Stimulated activated CD8-positive, alpha-beta memory T cell treated with anti-CD3 and anti-CD28 coated beads, Interleukin-7, amount 100 ng/mL, for 48 hours (primary cell): ENCODE measurements at places on chromosomes 11 and 22.

DNA sequence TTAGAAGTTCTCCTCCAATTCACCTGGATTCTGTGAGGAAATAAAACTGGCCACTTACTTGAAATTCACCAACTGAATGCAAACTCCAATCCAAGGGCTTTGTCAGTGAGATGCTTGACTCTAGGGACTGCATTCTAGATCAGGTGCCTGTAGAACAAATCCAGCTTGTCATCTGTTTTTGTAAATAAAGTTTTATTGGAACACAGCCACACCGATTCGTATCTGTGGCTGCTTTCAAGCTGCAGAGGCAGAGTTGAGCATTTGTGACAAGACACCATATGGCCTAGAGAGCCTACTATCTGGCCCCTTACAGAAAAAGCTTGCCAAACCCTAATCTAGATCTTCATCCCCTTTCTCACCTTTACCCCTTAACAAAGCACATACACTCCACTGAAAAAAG is 82.3 kb downstream of the BTBD10 start:
- DNase-seq, result no peak

DNA sequence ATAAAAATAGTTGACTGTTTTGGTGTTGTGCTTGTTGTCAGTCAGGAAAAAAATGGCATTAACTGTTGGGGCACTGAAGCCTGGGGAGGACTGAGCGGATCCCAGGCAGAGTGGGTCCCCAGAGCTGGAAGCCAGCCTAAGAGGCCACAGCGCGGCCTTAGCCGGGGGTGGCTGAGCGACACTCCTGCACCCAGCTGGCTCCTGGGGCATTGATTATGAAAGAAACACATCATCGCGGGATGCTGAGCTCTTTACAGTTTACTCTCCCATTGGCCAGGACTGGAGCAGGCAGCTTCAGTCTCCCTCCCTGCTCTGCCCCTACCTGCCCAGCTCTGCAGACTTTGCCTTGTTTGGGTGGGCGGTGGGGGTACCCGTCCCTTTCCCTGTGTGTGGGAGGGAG is 121.5 kb downstream of the ST3GAL4 start:
- no peak for DNase-seq

DNA sequence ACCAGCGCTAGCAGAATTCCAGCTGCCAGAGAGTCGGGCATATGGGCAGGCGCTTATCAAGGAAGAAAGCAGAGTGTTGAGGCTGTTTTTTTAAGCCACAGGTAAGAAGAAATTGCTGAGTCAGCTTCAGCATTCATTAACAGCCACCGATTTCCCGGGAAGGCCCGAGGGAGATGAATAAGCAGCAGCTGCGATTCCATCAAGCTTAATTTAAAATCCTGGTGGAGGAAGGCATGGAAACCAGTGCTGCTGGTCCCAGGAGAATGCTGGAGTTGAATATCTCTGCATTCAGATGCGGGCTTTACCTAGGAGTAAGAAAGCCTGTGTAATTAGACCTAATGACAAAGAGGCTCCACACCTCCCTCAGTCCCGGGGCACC is 168.8 kb downstream of the BRD1 start:
- no peak for DNase-seq

DNA sequence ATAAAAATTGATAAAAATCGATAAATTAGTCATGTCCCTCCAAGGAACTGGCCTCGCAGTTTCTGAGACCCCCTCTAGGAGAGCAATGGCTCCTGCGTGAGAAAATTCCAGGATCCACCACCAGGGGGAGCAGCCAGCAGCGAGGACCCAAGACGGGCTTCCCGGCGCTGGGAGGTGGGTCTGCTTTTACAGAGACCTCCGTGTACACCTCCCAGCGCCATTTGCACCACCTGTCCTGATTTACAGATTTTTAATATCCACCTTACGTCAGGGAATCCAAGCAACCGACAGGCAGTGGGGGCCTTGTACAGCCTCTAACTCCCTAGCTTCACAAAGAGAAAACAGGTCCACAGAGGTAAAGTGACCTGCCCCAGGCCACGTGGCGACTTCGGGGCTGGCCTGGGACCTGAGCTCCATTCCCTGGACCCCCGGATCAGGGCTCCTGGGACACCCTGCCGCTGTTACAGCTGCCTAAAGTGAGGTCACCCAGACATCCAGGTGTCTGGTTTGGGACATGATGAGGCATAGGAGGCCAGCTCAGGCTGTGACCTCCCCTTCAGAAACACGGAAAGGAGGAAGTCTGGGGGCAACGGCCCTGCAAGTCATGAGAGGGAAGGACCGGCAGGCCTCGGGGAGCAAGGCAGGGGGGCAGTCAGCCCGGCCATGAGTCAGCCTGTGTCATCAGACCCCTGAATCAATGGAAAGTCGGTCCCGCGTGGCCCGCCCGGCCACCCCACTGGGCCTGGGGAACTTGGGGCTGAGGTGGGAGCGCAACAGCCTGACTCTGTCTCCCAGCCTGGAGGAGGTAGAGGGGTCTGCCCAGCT is 3.5 kb downstream of the OSM start:
- DNase-seq, result no peak

DNA sequence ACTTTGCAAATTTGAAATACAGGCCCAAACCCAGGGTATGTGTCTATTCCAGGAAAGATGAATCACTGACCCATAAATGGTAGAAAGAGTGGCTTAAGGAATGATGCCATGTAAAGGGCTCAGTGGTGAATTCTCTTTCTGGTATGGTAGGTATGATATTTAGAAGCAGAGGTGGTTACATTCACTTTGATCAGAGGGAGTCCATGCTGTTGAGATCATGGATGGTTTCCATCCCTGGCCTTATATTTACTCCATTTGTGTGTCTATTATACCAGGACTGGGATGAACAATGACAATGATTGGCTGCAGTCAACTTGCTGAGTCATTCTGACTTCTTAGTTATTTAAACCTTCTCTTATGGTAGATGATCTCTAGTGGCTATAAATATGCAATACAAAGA is 419.8 kb upstream of the LRRC4C start:
- no peak for DNase-seq

GRCh38 chr11:107196732-107197131 is 178.5 kb upstream of the GUCY1A2 start:
- no peak for DNase-seq

DNA sequence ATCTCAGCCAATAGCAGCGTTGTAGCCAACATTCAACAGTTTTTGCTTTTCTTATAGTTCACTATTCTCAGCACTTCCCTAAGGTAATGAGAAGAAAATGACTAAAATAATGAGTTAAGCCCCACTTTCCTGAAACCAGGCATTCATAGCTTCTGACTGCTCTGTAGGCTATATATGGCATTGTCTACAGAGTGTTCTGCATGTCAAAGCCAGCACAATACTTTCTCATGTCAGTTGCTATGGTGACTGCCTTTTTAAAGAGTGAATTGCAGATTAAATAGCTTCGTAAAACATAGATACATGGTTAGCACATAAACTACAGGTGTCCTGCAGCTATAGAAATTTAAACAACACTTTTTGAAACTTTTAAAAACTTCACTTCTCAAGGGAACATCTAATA is 1256.1 kb upstream of the CNTN5 start:
- DNase-seq, result no peak

GRCh38 chr11:120061761-120062560 is 76.0 kb downstream of the TRIM29 start:
- DNase-seq, result no peak

- no peak for DNase-seq
Observed at GRCh38 chr22:29912605-29913398, 29.8 kb downstream of the MTMR3 start.

DNA sequence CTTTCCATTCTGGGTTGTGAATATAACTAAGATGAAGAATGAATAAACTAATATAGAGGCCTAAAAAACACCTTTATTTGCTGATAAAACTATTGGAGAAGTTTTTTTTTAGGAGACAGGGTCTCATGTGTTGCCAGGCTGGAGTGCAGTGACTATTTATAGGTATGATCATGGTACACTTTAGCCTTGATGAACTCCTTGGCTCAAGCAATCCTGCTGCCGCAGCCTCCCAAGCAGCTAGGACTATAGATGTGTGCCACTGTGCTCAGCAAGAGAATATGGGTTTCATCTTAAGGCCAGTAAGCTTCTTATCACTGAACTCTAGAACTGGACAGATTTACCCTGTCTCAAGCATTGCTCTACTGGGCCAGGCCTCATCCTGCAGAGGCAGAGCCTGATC is 26.6 kb downstream of the CCDC90B start:
- DNase-seq, result no peak

GRCh38 chr22:45268167-45268957 is 16.4 kb upstream of the UPK3A start:
- DNase-seq, result no peak

DNA sequence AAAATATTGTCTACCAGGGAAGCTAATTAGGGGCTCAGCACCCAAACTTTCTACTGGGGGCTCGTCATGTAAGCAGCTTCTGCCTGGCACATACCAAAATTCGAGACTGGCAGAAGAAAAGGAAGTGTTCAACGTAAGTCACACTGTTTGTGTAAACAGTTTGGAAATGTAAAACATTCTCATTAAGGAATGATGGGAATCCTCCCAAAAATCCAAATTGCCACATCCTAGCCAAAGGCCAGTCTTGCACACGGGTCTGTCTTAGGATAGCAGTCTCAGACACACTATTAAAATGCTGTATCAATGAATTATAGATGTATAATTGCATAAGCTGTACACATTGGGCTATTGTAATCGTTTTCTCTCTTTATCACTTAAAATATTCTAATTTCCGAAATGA is 28.9 kb downstream of the CUL5 start:
- DNase-seq, result no peak

GRCh38 chr22:24061124-24061684 is 50.1 kb downstream of the CABIN1 start:
- DNase-seq, result no peak

- DNase-seq, result no peak
Observed at GRCh38 chr22:50400931-50401330, 57.8 kb downstream of the PPP6R2 start.

GRCh38 chr22:45709060-45709739 is 37.6 kb downstream of the ATXN10 start:
- DNase-seq, result no peak

- no peak for DNase-seq
Observed at GRCh38 chr11:6481924-6482275, 599 bp downstream of the TIMM10B start.

- no peak for DNase-seq
Observed at GRCh38 chr11:67470337-67471002, 1.4 kb upstream of the TMEM134 start.

DNA sequence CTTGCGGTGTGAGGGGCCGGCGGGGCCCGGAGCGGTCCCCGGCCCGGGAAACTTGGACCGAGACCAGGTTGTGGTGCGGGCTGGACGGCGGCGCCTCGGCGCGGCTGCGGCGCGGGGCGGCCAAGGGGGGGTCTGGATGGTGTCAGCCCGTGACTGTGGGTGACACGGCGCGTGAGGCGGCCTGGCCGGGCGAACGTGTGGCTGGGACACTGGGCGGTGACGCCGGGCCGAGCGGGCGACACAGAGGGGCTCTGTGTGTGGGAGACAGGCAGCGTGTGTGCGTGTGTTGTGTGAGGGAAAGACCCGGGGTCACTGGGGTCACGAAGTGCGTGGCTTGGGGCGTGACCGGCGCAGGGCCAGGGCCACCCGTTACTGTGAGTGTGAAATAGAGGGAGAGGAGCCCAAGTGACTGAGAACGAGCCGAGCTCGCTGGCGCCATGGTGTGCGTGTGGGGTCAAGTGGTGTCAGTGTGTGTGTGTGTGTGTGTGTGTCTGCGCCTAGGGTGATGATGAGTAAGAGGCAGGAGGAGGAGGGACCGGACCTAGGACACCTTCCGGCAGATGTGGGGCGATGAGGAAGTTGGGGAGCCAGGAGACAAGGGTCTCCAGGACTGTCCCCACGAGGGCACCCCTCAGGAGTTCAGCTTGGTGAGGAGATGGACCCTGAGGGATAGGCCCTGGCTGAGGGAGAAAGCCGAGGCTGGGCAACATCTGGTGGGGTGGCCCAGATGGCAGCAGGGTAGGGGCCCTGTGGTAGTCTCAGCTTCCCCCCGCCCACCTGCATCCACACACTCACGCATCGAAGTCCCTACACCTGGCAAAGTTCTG is 817 bp downstream of the RELT start:
- DNase-seq, result peak; percentile 57

DNA sequence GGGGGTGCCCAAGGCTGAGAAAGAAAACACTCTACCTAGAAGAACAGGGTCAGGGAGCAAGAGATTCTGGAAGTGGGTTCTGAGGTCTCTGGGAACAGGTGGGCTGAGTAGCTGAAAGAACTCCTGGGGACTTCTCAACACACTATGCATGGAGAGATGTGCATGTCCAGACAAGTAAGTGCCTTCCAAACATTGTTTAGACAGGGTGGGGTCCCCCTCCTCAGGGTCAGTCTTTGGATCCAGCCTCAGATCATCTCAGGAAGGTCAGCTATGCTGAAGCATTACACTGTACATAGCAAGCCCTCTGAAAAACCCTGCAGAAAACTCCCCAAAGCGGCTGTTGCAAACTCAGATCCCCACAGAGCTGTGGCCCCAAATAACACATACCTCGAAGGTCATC is 53.9 kb upstream of the SCUBE2 start:
- DNase-seq, result no peak

DNA sequence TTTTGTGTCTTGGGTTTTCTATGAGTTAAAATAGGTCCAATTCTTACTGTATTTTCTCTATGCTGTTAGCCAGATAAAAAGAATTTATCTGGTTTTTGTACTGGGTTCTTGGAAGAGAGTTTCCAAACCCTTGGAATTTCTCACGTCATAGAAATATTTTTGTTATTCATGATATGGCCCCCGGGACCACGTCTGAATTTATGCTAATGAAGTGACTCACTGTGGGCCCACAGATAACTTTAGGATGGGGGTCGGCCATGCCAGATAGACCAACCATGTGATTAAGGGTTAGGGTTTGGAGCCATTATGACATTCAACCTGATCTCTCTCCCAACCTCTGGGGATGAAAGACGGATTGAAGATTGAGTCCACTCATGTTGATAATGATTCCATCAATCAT is 35.6 kb upstream of the DDI1 start:
- no peak for DNase-seq

DNA sequence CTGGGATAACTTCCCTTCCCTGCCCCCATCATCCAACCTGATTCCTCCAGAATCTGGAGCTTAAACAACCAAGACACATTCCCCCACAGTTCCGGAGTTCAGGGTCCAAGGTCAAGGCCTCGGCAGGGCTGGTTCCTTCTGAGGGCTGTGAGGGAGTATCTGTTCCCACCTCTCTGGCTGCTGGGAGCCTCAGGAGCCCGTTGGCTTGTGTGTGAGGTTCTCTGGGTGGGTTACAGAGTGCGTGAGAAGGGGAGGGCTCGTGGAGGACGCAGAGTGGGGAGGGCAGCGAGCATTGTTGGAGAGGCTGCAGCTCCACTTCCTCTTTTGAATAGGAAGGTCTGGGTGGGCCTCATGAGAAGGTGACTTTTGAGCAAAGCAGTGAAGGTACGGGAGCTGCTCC is 8.5 kb downstream of the SERHL2 start:
- no peak for DNase-seq

DNA sequence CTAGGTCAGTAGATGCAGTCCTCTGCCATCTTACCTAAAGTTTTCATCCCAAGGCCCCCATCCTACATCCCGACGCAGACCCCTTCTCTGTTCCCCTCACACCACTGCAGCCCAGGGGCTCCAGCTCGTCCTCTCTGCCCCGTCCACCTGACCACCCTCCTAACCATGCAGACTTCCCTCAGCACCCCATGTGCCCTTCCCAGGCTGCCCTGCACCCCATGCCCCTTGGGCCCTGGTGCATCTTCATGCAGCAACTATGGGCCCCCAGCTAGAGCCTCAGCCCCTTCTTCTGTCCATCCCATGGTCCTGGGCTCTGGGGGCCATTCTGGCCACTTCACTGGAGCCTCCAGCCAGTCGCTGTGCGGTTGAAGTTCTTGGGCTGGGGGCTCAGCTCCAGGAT is 2.9 kb downstream of the PRR33 start:
- DNase-seq, result no peak
